Naive thymus-derived CD4-positive, alpha-beta T cell (primary cell): ENCODE measurements at places on chromosomes 6 and 20. TPM values are rescaled to one million over a fixed set of nuclear protein-coding genes. Genes with fewer than 3 reads are reported as not detected.

Gene CDH26
- 1.6 TPM for total RNA-seq

DNA sequence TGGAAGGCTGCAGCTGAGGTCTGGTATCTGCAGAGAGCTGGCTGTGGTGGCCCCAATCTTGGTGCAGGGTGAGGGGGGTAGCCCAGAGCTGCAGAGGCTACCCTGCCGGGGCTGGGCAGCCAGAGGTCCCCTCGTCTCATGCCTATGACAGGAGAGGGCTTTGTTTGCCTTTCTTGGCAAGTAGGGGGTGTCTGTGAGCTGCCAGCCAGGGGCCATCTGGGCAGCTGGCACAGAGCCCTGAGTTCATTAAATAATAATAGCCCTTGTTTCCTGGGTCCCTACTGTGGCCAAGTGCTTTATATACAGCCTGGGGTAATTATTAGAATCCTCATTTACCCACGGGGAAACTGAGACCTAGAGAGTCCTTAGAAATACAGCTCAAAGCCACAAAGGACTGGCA lies 66.6 kb downstream of the EZR start:
- no peak for DNase-seq

- DNase-seq: no peak
Measured at GRCh38 chr6:169212436-169212835, 41.2 kb downstream of the THBS2 start.

GRCh38 chr6:2826131-2826530 lies 15.5 kb downstream of the SERPINB1 start:
- DNase-seq: no peak

Gene RBCK1
- 98.3 TPM for total RNA-seq

DNA sequence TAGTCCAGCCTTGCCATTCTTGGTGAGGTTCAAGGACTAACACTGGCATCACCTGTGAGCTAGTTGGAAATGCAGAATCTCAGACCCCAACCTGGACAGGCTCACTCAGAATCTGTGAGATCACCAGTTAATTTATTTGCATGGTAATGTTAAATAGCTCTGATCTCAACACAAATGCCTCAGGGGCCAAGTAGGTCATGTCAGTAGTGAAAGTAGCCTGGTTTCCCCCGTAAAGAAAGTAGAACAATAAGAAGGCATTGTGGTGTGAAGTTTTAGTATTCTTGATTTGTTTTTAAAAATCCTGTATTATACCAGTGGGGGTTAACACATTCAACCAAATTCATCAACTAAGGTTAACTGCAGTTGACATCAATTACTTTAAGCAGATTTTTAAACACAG lies 105.5 kb downstream of the PPP1R14C start:
- no peak for DNase-seq

DNA sequence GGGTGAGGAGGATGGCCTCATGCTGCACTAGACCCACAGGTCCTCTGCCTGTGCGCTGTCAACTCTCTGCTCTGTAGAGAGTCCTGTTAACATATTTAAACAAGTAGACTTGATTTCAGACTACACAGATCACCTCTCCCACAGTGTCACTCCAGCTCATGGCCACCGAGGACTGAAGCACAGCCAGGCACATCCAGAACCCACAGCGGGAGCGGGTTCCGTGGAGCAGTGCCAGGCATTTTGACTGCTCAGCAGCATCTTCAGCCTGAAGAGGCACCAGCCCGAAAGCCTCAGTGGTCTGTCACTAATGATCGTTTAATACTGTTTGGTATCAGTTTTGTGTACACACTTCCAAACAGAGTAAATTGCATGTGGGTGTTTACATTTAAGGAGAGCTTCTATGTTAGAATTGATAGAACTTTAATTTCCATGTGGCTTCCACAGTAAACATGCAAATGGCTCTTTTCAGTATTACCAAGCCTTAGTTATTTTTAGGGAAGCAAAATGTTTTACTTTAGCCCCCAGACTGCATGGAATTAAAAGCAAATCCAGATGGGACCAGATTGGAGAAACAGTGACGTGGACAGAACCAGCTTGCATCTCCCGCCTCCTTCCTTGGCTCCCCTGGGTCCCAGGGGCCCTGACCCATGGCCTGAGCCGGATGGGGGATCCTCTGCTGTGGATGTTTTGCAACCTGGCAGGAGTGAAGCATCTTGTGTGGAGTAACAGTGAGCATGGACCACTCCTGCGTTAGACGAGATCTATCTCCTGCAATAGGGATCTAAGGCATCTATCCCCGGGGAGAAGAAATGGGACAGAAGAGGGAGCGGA lies 196.7 kb upstream of the CDH4 start:
- no peak for DNase-seq

Gene MATN4
- total RNA-seq: not detected

DNA sequence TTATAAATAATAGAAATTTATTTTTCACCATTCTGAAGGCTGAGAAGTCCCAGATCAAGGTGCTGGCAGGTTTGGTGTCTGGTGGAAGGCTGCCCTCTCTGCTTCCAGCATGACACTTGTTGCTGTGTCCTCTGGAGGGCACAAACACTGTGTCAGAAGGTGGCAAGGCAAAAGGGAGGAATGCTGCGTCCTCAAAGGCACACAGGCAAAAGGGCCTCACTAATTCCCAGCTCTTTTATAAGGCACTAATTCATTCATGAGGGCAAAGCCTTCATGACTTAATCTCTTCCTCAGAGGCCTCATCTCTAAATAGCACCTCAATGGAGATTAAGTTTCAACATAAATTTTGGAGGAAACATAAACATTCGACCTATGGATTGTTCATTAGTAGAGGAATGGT lies 209.5 kb upstream of the SMLR1 start:
- DNase-seq: no peak

Gene GTSF1L
- 0.36 TPM in 1 of 2 replicates, not detected in the other for total RNA-seq

Gene MDFI
- total RNA-seq: not detected

Gene NOX3
- not detected for total RNA-seq

DNA sequence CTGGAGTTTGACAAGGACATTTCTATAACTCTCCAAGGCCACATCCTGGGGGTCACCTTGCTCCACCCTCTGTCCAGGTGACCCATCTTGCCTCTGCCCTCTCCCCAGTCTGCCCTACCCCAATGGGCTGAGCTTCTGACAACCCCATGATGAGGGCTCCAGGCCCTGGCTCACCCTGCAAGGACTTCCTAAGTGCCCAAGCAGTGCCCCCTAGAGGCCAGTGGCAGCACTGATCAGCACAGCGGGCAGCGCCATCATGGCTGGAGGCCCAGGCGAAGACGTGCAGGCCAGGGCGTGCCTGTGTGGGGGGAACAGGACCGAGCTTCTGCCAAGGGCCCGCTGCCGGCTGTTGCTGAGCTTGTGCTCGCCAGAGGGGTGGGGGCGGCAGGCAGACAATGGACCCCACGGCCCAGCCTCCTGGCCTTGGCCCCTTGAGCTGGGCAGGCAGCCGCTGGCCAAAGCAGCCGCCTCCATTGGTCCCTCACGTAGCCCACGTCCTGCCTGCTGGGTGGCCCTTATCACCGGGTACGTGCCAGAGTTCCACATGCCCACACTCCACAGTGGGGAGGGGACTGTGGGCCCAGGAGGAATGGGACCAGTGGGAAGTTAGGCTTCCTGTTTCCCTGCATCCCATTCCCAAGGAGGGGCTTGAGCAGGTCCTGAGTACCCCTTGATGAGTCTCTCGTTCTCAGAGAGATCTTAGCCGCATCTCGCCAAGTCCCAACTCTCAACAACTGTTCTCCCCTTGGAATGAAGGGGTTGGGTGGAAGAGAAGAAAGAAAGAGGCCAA lies 64.3 kb downstream of the MRPL14 start:
- DNase-seq: peak; percentile 44

DNA sequence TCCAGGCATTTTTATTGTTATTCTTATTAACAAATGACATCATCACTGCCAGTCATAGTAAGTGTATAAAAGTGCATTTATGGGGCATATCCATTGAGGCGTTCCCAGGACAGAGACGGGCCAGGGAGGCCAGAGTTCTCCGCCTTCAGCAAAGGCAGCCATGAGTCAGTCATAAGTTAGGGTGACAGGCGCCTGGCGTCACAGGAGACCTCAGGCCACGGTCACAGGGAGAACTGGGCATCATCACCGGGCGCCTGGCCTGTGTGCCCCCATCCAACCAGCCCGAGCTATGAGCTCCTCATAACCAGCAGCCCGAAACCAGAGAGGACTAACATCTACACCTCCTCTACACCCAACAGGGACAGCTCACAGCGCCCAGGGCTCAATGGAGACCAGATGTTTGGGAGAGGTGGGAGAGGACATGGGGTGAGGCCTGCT lies 259.2 kb downstream of the DLL1 start:
- no peak for DNase-seq

DNA sequence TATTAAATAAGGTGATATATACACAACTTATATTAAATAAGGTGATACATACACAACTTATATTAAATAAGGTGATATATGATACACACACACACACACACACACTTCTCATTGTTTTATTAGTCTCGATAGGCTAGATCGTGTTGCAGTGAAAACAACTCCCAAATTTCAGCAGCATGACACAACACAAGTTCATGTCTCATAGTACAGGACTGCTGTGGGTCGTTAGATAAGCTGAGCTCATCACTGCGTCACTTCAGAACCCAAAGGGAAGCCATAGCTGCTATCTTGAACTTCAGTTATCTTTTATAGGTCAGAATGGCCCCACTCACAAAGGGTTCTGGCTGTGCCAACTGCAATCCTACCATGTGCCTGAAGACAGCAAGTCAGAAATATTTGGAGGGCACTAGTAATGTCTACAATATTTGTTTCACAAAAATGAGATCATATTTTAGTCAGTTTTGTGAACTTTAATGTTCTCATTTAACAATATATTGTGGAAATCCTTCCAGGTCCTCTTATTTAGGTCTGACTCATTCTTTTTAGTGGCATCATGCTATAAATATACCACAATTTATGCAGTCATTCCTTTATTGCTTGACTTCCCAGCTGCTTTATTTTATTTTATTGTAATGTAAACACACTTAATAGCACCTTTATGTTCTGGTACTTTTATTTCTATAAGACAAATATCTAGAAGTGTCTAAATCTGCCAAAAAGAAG lies 290.2 kb downstream of the PHACTR1 start:
- no peak for DNase-seq

DNA sequence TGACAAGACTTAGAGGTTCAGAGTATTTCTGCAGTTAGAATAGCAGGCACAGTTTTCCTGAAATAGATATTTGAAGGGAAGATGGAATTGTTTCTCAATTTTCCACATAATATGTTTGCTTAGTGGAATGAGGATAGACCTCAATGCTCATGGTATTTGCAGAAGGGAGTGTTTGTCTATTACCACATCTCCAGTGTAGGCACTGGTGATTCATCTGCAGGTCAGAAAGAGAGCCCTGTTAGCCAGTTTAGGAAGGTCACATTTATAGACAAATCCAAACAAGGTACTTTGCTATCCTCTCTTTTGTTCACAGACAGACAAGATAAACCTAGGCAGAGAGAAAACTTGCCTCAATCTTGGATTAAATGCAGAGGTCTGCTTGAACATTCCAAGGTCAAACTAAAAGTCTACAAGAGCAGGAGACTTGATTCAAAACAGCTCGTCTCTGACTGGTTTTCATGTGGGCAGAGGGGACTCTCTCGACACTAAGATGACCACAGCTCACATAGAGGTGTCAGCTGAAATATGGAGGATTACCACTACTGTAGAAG lies 22.8 kb downstream of the ISM1 start:
- no peak for DNase-seq

DNA sequence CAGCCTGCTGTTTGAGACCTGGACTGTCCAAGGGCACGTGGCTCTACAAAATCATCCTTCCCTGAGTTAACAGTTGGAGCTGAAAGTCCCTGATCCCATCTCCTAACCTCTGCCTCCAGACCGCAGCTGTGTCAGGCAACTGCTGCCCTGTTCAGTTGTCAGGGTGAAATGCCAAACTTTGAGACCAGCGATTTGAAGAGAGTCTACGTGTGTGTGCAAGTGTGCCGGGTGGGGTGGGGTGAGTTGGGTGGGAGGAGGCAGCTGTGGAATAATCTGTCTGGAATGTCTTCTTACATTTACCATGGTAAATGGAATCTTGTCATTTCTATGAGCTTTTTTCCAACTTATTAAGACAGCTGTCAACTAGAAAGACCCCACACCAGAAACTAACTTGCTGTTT lies 81.0 kb upstream of the FAM8A1 start:
- DNase-seq: no peak

DNA sequence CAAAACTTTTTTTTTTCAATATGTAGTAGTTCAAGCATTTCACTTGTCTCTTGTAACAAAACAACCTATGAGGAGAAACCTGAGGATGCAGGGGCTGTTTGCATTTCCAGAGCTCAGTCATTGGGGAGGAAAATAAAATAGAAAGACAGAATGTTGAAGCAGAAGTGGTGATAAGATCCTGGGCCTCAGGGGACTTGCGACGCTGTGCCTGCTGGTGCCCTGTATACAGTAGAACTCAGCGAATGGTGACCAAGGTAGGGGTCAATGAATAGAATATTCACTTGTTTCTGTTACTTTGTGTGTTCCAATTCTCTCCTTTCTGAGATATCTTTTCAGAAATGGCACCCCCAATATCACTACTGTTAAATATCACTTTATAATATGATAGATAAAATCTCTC lies 271.6 kb downstream of the FARS2 start:
- DNase-seq: no peak

DNA sequence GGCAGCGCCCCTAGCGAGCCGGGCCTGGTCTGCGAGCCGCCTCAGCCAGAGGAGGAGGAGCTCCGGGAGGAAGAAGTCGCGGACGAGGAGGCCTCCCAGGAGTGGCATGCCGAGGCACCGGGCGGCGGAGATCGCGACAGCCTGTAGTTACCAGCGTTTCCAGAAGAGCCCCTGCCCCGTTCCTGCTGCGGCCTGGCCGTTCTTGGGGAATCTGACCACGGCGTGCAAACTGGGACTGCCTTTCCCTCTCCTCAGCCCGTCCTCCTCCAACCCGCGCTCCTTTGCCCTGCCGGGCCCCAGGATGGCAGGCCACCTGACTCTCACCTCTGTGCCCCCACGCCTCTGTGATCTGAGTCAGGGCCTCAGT lies 802 bp downstream of the HDGFL1 start:
- no peak for DNase-seq

- DNase-seq: no peak
Measured at GRCh38 chr6:3535776-3536435, 79.1 kb upstream of the SLC22A23 start.

DNA sequence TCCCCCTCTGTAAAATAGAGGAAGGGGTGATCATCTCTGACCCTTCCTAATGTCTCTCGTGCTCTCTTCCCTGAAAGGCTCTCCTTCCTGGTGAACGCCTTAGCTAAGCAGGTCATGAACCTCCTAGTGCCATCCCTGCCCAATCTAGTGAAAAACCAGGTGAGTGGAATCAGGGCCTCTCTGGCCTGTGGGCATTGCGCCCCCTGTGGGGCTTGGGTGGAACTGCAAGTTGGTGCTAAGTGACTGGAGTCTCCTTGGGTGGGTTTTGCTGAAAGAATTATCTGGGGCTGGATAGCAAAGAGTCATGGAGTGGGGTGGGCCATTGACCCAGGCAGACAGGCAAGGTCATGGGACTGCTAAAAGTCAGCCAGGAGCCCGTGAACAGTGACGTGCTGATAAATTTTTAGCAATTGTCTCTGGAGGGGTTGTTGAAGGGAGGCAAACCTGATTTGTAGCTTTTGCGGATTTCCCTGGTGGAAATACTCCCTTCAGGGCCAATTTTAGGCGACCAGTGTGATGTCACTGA lies 8.9 kb downstream of the BPIFB1 start:
- peak; percentile 62 for DNase-seq
